H1 (cell line): ENCODE measurements at places on chromosomes 6 and 20. TPM values are rescaled to one million over a fixed set of nuclear protein-coding genes. Genes with fewer than 3 reads are reported as not detected.

DNA sequence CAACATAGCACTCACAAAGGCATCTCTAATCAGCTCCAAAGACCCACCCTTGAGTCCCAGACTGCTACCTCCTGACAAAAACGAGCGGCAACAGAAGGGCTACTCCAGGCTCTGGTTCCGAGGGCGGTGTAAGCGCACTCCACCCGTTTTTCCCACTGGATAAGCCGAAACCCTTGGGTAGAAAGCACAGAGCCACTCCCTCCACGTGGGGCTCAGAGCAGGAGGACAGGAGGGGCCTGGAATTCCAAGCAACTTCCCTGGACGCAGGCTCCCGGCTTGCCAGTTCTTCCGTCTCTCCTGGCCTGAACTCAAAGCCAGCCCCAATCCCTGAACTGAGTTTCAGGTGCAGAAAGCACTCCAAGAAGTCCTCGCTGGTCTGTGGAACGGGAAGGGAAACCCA lies 7.4 kb downstream of the GMEB2 start:
- H3K27ac ChIP-seq: no peak overlapping the region
- peaks cover 5% of the 10 kb centered on the region; the same call in 1 of the 2 replicates for H3K36me3 ChIP-seq
- H3K27me3 ChIP-seq: no peaks in the 10 kb centered on the region
- no peak for DNase-seq
- H3K4me3 ChIP-seq: no peak overlapping the region

Gene CST4
- not detected in 2 replicates for total RNA-seq

- DNase-seq: no peak
- H3K27ac ChIP-seq: no peak overlapping the region
- no peaks in the 10 kb centered on the region for H3K36me3 ChIP-seq
- H3K27me3 ChIP-seq: no peaks in the 10 kb centered on the region
- no peak overlapping the region for H3K4me3 ChIP-seq
Measured at GRCh38 chr20:50804437-50805348, 9.8 kb downstream of the BCAS4 start.

DNA sequence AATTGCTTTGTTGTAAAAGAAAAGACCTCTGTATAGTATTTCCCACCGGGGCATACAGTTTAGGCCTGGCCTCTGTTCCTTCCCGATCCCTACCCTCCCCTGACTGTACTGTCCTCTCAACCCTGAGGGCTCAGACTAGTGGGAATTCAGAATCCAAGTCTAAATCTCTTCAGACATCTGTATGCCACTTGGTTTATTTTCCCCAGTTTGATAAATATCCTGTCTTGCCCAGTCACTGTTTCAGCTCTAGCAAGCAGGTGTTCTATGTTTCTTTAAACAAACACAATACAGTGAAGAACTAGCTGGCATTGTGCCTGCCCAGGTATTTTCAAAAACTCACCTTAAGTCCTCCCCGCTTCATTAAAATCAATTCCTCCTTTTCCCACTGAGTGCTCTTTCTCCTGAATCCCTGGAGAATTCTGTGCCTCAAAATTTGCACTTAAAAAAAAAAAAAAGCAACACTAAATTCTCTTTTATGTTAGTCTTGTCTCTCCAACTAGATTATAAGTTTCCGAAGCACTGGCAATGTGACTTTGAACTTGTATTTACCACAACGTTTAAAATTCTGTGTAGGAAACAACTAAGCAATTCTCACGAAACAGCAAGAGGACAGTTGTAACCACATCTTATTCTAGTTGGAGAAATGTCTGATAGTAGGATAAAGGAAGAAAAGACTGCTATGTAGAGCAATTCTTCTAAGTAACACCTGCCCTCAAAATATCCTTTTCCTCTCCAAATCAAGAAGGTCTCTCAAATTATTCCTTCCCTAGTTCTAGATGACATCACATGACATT lies 112.0 kb upstream of the CARMIL1 start:
- no peak for DNase-seq
- H3K27me3 ChIP-seq: no peaks in the 10 kb centered on the region
- H3K36me3 ChIP-seq: no peaks in the 10 kb centered on the region
- no peaks in the 10 kb centered on the region for H3K4me1 ChIP-seq
- no peak overlapping the region for H3K27ac ChIP-seq

Gene SPAG4
- 1.5 and 2.4 TPM in 2 replicates for total RNA-seq

- no peak overlapping the region for H3K27ac ChIP-seq
- no peak for DNase-seq
- no peaks in the 10 kb centered on the region for H3K4me1 ChIP-seq
- H3K4me3 ChIP-seq: no peak overlapping the region
Measured at GRCh38 chr6:15882915-15883314, 220.1 kb upstream of the DTNBP1 start.

Gene WFDC9
- not detected in 2 replicates for total RNA-seq

DNA sequence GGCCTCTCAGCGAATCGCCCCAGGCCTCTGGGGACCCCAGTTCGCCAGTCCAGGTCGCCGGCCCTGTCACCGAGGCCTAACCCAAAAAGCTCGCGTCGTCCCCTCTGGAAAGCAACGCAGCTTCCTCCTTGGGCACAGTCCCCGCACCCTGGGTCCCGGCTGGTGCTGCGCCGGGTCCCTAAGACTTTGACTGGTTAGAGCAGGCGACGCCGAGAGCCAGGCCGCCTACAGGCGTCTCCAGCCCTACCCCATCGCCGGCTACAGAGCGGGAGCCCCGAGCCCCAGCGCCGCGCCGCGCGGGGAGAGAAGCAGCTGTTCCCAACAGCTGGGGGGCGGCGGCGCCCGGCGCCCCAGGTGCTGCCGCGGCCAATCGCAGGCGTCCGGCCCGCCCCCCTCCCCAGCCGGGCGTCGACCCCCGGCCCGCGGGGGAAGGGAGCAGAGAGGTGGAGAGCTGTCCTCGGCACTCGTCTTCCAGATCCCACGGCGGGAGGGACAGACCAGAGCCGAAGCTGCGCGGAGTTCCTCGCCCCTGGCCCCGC lies 540 bp upstream of the RBM24 start:
- peaks cover 38% of the 10 kb centered on the region for H3K27me3 ChIP-seq
- no peaks in the 10 kb centered on the region for H3K36me3 ChIP-seq
- peak overlapping the region; percentile 80 for H3K4me3 ChIP-seq
- H3K27ac ChIP-seq: no peak overlapping the region
- DNase-seq: no peak
- no peaks in the 10 kb centered on the region; the same call in 1 of the 2 replicates for H3K4me1 ChIP-seq

- no peaks in the 10 kb centered on the region for H3K27me3 ChIP-seq
- DNase-seq: no peak
- no peak overlapping the region for H3K27ac ChIP-seq
- H3K36me3 ChIP-seq: no peaks in the 10 kb centered on the region
- no peaks in the 10 kb centered on the region for H3K4me1 ChIP-seq
- H3K4me3 ChIP-seq: no peak overlapping the region
Measured at GRCh38 chr20:19809505-19809904, 51.4 kb downstream of the RIN2 start.
